RPMI8226 (cell line): ENCODE measurements at places on chromosomes 1 and 21.

GRCh38 chr1:47679301-47679791 is 241.5 kb downstream of the FOXD2 start:
- peak; percentile 75 for DNase-seq

DNA sequence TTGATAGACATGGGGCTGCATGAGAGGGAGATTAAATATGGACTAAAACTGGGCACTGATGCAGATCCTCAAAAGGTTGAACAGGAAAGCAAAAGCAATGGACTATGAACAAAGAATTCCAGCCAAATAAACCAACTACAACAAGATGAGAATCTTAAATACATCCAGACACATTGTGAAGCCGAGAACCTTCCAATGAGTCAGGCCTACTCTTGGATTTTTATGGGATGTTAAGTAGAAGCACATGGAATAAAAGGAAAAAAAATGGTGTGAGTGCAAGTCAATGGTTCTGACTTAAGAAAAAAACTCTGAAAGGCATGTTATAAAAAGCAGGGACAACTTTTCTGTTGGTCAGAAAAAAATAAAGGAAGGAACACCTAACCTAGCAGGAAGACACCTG is 227.2 kb downstream of the DPYD start:
- no peak for DNase-seq

DNA sequence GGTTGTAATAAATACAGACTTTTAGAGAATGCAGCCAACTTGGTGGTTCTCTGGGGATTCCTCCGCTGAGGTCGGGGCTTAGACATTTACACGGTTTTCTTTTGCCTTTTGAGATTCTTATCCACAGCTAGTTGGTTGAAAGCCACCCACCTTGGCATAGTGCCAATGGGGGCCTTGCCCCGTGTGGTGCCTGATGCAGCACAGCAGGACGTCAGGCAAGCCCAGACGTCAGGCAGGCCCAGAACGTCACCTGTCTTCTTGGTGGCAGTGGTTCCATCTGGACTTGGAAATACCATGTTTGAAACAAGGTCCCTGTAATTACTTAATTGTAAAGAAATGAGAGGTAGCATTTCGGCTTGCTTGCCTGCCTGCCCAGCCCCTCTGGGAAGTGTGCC is 78.5 kb downstream of the GALNT2 start:
- no peak for DNase-seq

- peak; percentile 36 for DNase-seq
These were observed 3.6 kb upstream of the GNB1 start for GRCh38 chr1:1894354-1895059.

DNA sequence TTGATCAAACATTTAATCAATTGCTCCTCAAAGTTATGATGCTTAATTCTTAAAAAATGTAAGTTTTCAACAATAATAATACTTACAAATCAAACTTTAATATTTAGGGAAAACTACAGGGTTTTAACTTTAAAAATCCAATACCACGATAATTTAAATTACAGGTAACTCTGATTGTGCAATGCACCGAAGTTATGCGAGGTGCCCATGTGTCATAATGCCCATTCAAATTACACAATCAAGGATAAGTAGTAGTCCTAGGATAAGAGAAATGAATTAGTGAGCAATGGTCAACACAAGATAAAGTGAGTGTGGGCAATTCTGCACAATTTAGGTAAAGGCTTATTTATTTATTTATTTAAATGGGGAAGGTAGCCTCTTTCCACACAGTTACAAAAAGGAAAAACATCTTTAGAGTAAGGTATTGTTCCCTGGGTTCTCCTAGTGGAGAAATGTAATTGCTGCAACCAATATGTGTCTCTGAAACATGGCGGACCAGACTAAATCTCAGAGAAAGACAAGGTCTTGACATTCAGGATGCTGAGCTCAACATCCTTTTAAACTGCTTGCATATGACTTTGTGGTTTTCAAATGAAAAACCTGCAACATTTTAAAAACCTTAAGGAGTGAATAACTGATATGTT is 164.2 kb downstream of the TTLL7 start:
- no peak for DNase-seq

DNA sequence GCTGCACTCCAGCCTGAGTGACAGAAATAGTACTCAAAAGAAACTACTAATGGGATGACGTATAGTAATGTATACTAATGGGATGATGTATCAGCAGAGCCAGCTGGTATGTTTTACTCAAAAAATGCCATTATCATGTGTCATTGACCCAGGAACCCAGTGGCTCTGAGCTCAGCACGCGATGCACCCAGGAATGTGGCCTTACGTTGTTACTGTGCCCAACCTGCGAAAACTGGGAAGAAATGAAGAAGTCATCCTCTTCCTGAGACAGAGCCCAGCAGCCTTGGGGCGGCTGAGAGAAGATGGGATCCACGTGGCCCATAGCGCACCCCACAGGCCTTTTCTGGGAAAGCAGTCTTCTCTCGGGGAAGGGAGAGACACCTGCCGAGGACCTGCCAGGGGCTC is 8.8 kb downstream of the UBE2J2 start:
- DNase-seq: no peak

- no peak for DNase-seq
These were observed 55.1 kb upstream of the ADARB1 start for GRCh38 chr21:45019076-45019886.

GRCh38 chr21:25967901-25968438 is 202.6 kb downstream of the APP start:
- peak; percentile 11 for DNase-seq

- DNase-seq: no peak
These were observed 98.5 kb upstream of the CTTNBP2NL start for GRCh38 chr1:112297536-112297935.

GRCh38 chr1:197321811-197322210 is 53.8 kb downstream of the CRB1 start:
- DNase-seq: no peak

DNA sequence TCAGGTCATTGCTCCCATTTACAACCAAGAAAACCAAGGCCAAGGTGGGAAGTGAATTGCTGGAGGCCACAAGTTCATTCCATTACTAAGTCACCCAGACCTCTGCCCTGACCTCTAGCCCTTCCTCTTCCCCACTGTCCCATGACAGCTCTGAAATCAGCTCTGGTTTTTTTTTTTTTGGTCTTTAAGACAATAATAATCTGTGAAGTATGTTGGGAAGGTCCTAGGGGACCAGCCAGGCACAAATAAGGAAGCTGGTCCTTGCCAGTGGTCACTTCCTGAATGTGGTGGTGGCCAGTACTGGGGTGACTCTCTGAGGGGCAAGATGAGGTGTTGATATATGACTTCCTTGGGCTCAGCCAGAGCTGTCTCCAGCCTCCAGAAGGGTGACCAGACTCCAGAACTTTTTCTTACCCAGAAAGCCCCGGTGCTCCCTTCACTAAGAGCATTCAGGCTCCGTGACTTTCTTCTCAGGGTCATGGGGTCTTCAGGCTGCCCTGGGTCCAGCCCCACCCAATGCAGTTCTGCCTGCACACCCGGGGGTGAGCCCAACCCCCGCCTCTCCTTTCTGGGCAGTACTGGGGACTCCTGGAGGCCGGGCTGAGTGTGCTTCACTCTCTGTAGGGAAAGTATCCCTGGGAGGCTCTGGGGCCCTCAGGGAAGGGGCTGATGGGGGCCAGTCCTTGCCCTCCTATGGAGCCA is 159.6 kb downstream of the PTPRU start:
- no peak for DNase-seq

- no peak for DNase-seq
These were observed 14.0 kb downstream of the SFPQ start for GRCh38 chr1:35178874-35179380.

- no peak for DNase-seq
These were observed 21.0 kb downstream of the JUN start for GRCh38 chr1:58762806-58763205.

DNA sequence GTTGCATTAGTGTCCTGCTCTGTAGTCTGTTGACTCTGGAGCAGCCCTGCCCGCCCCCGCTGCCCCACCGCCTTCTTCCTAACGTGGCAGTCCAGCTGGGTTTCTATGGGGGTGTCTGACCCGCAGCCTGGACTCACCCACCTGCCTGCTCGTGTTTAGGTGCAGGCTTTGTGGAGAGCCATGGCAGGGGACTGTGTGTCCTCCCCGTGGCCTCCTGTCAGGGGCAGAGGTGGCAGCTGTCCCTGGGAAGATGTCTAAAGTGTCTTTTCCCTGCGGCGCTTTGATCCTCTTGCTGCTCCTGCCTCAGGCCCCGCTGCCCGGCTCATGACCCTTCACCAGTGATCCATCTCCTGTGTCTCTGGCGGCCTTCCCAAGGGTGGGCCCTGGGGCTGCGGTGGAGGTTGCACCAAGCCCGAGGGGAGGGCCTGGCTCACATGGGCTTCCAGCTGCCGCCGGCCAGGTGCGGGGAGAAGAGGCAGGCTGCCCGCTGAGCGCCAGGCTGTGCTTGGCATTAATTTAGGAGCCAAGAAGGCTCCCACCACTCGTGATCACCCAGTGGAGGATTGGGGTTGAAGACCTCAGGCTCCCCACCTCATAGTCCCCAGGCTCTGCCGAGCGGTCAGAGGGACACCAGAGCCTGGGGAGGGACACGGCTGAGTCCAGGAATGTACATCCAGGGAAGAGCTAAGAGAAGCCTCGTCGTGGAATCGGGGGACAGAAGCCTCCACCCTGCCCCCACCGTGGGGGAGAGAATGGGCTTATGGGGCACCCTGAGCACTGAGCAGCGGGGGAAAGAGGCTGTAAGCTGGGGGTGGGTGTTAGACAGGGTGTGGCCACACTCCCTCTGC is 44.1 kb downstream of the COL18A1 start:
- DNase-seq: peak; percentile 56

DNA sequence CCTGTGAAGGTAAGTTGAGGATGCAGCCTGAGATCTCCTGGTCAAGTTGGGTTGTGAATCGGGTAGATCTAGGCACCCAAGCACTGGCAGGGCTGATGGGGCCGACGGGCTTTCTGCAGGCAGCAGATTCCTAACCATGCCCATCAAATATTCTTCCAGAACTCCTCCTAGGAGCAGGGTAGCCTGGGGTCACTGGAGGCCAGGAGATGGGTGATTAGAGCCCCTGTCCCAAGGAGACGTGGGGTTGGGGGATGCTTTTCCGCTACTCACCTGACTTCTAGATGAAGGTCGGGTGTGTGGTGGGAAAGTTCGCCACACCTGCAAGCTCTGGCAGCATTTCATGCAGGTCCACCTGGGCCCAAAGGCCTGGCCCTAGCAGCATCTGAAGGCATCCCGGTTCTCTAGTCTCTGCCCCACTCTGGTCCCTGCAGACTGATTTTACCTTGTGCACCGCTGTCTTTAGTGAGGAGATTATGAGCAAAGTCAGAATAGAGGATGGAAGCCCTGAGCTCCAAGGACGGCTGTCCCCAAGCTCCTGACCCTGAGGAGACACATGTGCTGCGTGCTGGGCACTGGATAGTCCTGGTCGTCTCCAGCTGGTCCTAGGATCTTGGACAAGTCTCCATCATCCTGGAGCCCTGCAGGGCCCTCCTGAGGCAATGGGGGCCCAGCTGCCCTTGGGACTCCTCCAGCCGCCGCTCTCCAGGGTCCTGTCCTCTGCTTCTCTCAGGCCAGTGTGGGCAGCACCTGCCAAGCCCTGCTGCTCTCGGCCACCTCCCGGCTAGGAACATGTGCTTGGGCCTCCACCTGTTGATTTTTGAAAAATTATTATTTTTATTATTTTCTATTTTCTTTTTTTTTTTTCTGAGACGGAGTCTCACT is 21.8 kb upstream of the C2CD2 start:
- DNase-seq: no peak

DNA sequence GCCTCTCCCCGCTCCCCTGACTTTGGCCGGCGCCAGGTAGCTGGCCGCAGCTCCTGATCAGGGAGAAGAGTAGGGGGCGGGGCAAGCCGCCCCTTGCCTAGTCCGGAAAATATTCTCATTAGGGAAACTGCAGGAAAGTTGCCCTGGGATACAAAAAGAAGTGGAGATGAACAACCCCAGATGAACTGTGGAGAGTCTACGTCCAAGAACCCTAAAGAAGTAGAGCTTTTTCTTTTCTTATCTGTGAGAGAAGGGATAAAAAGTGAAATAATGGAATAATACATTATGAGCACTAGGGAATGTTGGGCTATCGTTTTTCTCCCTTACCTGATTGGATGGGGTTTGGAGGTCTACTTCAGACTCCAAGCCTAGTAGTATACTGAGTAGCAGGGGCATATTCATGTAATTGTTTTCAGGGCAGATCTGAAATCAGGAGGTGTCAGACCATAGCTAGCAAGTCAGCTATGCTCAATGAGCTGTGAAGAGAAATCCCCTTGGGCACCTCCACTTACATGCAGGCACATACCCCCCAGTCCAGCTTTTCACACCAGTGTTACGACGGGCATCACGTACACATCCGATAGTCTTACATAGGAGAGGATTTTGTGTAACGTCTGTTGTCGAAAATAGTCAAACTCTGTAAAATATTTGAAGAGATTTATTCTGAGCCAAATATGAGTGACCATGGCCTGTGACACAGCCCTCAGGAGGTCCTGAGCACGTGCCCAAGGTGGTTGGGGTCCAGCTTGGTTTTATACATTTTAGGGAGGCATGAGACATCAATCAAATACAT is 1.7 kb upstream of the DUSP10 start:
- DNase-seq: no peak

GRCh38 chr1:211469938-211470529 is 21.9 kb downstream of the RD3 start:
- peak; percentile 81 for DNase-seq

DNA sequence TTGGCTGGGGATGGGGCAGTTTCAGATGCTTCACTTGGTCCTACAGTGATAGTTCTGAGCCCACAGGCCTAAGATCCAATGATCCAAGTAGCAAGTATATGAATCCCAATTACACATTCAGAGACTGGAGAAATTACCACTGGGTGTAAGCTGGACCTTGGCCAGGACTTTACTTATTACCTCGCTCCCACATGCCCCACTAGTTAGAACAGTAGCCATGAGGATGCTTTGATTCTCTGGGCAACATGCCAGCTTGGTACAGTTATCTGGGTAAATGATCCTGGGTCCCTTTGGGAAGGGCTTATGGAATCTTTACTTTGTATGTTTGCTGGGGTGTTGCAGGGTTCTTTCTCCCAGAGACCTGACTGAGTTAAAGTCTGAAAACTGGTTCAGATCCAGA is 5.0 kb upstream of the FCAMR start:
- no peak for DNase-seq

- no peak for DNase-seq
These were observed 11.6 kb downstream of the ENO1 start for GRCh38 chr1:8866792-8867415.

DNA sequence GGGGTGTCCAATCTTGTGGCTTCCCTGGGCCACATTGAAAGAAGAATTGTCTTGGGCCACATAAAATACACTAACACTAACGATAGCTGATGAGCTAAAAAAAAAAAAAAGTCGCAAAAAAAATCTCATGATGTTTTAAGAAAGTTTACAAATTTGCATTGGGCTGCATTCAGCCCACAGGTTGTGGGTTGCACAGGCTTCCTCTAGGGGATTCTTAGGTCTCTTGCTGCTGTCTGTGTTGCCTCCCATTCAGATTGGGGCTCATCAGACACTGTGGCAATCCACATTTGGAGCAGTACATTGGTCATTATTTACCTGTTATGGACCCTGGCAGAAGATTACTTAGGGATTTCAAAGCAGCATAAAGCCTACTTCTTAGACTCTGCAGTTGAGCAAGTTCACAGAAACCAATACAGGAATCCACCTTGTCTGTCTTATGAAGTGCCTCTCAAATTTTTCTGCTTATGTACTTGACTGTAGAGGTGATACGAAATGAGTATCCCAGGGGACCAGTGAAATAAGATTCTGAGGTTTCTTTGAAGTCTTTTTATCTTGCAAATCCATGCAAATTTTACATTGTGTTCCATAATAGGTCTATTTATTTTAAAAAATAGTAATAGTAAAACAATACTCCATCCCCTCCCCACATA is 205.5 kb downstream of the RPS6KC1 start:
- DNase-seq: no peak

- no peak for DNase-seq
These were observed 27.5 kb upstream of the GPR88 start for GRCh38 chr1:100510451-100510850.

- no peak for DNase-seq
These were observed 4.9 kb downstream of the AADACL4 start for GRCh38 chr1:12648741-12649140.
